ENCODE measurements at places on chromosomes 12 and 14.

DNA sequence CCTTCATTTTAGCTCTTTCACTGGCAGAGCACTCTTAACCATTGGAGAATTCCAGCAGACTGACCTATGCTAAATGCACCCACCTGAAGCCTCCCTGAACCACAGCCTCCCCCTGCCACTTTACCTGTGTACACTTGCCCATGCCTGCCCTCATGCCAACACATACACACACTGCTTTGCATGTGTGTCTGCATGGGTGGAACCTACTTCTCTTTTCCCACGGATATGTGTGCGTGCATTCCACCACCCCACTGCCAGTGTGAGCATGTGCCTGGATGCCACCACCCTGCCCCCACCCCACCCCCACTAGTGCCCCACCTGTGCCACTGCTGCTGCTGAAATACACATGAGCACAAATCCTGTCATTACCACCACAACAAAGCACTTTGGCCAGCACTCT, 49.5 kb upstream of the EEA1 start:
- no peak for DNase-seq

DNA sequence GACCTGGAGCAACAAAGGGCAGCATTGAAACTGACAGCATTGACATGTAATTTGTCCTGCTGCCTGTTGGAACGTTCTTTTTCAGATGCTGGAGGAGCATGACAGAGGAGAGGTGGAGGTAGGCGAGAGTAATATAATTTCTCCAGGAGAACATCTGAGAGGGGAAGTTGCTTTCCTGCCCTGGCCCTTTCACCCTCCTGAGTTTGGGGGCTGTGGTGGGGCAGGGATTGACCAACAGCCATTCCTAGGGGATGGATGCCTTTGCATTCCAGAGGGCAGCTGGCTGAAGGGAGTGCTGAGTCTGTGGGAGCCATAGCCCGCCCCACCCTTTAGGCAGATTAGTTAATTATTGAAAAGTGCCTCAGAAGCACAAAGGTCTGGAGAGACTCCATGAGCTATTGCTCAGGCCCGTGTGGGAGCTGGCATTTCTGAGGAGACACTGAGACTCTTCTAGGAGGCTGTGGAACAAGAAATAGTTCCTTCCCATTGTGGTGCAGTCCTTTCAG, 73.5 kb downstream of the ARF6 start:
- DNase-seq, result peak; percentile 89

GRCh38 chr12:82097877-82098276, 260.3 kb downstream of the CCDC59 start:
- DNase-seq, result no peak

DNA sequence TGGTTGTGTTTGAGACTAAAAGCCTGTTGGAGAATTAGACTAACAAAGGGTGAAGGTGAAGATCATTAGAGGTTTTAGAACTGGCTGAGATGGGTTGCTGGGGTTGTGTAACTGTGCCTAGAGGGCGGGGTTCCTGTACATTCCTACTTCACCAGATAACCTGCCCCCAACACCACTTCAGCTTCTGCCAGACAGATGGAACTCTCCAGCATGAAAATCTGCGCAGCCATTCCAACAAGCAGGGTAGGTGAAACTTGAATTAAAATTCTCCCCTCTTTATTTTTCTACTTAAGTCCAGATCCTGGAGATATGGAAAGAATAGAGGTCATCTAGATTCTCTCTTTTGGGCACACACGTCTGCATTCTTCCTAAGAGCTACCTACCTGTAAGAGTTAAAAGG, 6.0 kb downstream of the FOXG1 start:
- no peak for DNase-seq

- DNase-seq, result no peak
Observed at GRCh38 chr14:45262637-45263036, 9.6 kb upstream of the MIS18BP1 start.

- DNase-seq, result peak; percentile 81
Observed at GRCh38 chr12:138898-139534, 72.4 kb downstream of the IQSEC3 start.

DNA sequence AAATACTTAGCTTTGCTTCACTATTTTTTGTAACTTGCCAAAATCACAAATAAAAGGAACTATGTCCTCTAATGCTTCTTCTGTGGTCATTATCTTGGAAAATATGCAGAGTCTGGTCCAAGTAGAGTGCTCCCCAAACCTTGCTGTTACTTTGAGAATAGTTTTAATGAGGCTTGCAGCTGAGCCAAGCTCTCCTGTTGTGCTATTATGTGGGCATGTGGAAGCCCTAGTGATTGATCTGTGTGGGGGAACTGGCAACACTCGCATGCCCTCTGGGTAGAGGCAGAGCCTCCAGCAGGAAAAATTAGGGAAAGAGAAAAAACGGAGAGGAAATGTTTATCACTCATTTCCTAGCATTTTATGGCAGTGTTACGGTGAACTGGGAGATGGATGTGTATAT, 473.1 kb downstream of the EGLN3 start:
- no peak for DNase-seq

DNA sequence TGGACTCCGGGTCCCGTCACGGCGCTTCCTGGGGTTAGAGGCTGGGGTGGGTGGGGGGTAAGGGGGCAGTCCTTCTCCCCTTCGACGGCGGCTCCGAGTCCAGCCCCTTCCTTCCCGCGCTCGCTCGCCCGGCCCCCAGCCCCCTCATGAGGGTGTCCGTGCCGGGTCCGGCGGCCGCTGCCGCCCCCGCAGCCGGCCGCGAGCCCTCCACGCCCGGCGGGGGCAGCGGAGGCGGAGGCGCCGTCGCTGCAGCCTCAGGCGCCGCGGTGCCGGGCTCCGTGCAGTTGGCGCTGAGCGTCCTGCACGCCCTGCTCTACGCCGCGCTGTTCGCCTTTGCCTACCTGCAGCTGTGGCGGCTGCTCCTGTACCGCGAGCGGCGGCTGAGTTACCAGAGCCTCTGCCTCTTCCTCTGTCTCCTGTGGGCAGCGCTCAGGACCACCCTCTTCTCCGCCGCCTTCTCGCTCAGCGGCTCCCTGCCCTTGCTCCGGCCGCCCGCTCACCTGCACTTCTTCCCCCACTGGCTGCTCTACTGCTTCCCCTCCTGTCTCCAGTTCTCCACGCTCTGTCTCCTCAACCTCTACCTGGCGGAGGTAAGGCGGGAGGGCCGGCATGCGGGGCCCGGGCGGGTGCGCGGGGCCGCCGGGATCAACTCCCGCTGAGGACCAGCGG, 500 bp downstream of the GPR137C start:
- peak; percentile 77 for DNase-seq

GRCh38 chr14:31025367-31026076, at the start of gene AP4S1:
TSS of gene AP4S1 (plus strand) at chr14:31025649. CDS start at chr14:31066197, 40,548 bp downstream.
- DNase-seq, result peak; percentile 69

- no peak for DNase-seq
Observed at GRCh38 chr12:42683933-42684801, 94.6 kb upstream of the PRICKLE1 start.

DNA sequence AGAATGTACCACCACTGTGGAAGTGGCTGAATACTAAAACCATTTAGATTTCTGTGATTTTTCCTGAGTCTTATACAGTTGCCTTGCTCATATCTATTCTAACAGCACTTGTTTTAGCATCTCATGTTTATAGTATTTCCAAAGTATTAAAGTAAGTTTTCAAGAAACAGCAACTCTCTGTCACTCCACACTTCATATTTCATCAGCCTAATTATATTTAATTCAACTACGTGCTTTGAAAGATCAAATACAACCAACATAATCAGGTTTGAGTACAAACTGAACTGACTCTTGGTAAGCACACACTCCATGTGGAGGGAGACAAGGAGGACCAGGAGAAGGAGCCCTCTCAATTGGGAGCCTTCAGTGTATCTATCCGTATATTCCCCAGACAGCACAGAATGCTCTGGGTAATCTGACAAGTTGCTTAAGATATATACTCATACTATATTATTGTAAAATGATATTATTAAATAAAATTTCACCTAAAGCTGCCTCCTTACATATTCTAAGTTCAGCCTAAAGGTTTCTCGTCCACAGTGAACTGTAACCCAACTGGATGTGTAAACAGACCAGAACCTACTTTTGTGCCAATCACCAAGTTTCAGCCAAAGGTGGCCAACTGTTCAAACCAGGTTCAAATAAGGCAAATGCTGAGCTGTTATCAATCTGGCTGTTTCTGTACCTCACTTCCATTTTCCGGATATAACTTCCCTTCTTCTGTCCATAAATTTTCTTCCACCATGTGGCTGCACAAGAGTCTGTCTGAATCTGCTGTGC, 105.0 kb upstream of the RASSF8 start:
- DNase-seq, result no peak

DNA sequence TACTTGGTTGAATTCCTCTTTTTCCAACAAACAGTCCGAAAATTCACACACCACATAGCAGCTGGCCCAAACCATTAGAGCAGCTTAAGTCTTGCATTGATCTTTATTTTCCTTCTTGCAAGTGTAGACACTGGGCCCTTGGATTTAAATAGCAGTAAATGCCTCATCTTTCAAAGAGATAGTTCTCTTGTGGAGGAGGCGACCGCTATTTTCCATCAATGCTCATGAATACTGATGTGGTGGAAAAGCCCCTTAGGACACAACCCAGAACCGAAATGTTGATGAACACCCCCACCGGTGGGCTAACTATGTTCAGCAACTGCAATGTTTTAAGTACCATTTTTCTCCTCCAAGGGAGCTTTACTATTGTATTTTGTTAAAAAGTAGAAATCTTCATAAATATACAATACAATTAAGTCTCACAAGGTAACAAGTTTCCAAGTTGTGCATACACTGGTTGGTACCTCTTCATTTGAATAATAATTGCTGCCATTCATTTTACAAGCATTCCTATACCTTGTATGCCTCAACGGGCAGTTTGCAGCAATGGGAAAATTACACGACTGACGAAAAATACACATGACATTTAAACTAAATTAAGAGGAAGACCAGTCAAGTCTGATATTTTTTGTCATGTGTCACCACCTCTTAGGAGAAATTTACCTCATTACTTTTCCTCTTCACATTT, 18.0 kb downstream of the NIN start:
- no peak for DNase-seq

DNA sequence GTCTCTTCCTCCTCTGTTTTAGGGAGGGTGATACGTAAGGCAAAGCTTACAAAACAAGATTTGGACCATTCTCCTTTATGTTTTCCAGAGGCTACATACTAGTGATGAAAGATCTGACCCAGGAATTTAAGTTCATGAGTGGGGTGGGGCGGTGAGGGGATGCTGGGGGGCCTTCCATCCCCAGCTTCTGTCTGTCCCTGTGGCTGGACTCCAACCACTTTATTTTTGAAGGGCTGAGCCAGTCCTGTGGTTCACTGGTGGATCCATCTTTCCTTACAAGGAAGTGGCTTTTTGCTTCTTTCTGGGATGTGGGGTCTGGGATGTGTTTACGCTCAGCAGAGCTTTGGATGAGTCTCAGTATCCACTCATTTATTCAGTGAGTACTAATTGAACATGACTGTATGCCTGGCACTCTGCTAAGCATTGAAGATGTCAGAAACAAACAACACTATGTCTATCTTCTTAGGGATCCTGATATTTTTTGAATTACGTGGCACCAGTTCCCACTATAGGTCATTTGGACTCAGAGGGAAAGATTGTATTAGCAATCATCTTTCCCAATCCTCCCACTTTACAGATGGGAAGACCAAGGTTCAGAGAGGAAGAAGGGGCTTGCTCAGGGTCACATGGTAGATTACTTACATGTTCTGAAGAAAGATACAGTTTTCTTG, 291.8 kb upstream of the TBX3 start:
- DNase-seq, result no peak

DNA sequence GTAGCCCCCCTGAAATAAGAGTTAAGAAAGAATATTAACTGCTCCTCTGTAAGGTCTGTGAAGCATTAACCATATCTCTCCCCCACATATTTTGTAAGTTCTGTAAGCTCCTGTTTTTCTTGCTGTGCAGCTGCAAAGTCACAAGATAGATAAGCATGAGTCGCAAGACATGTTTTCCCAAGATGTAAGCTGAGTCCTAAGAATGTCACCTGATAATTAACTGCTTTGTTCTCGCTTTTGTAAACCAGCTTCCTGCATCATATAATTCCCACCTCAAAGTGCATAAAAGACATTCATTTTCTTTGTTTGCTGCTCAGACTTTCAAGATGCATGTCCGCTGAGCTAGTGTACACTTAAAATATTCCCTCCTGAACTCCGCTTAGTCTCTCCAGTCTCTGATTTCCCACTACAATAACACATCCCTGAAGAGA, 27.0 kb upstream of the PHC1 start:
- no peak for DNase-seq

- no peak for DNase-seq
Observed at GRCh38 chr12:8446642-8447547, 8.9 kb upstream of the CLEC6A start.

DNA sequence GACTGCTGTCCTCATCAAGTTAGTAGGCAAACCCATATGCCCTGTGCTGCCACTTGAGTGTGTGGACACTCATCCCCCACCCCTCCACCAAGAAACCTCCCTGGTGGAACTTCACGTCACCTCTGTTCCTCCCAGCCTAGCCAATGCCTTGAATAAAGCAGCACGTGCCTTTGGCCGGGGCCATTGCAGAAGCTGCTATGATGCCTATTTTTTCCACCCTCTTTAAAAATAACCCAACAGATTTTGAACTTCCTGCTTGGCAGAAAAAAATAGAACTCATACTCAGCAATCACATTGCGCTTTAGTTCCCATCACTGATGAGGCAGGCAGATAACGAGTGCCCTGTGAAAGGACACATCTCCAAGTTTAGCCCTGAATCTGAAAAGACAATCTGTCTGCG, 23.1 kb upstream of the PWP1 start:
- DNase-seq, result no peak

GRCh38 chr12:14185427-14186192, 179.9 kb upstream of the ATF7IP start:
- DNase-seq, result peak; percentile 78

GRCh38 chr12:65967696-65968095, 143.4 kb downstream of the HMGA2 start:
- DNase-seq, result no peak

- no peak for DNase-seq
Observed at GRCh38 chr14:20732979-20733635, 12.6 kb upstream of the EDDM3A start.

DNA sequence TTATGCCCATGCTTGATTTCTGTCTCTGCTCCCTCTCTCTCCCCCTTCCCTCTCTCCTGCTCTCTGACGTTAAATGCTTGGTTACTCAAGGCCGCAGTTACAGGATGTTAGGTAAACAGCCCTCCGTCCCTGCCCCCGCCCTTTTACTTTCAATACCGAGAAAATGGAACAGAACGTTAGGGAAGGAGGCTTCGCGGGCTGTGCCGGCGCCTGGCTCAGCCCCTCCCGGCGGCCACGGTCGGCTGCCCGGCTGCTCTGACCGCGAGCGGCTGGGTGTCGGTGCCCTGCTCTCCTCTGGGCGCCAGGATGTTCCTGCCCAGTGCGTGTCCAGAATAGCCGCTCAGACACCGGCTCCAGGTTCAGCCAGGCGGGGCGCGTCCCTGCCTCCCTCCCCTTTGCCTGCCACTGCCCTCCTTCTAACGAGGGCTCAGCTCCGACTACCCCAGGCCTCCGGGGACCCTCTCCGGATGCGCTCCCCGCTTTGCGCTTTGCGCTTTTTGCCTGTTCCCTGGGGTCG, 166.1 kb downstream of the ADCK1 start:
- DNase-seq, result peak; percentile 66

DNA sequence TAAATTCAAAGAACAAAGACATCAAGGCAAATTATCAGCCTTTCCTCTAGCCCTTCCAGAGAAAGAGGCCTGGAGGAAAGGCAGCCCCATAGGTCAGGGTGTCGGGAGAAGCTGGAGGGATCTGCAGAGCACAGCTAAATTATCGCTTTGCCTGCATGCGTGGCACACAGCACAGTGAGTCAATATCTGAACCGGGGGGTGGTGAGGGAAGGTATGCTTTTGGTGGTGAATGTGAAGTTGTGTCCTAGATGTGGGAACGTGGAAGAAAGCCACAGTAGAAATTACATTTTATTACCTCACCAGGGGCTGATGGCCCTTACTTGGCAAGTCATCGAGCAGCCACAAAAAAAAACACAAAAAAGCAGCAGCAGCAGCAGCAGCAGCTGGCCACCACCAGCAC, 243.2 kb downstream of the EGLN3 start:
- DNase-seq, result no peak
